ENCODE measurements at places on chromosomes 12 and 14.

GRCh38 chr12:34396861-34397590, 374.7 kb downstream of the ALG10 start:
- DNase-seq: no peak

DNA sequence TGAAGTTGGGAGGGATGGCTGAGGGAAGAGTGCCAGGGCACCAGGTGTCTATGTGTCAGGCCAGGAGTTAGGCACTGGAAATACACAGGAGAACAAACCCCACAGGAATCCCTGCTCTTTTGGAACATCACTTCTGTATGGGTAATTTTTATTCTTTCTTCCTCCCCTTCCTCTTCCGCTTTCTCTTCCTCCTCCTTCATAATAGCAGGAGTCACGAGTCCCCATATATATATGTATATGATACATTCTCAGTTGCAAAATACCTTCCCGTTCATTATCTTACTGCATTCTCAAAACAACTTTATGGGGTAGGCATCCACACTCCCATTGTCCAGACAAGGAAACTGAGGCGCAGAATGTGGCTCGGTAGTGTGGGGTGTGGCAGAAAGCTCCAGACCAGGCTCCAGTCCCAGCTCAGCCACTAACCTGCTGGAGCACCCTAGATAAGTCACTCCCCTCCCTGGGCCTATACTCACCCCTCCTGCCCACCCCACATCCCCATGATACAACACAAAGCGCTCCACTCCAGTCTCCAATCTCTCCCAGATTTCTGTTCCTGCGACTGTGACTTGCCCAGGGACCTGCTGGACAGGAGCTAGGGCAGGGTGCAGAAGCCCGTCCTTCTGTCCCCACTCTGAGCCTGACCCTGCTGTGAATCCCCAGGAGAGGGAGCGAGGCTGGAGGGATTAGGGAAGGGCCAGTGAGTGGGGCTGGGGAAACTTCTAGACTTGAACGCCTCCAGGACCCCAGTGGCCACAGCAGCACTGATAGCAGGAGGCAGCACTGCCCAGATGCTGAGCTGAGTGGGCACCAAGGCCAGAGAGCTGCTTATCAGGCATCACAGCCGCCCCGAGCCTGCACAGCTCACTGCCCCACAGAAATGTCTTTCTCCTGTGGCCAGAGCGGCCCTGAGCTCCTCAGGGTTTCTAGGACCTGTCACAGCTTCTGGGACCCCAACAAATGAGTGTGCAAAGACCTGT, 1.4 kb upstream of the AQP2 start:
- no peak for DNase-seq

GRCh38 chr12:68958322-68958721, 25.4 kb upstream of the CPM start:
- no peak for DNase-seq

DNA sequence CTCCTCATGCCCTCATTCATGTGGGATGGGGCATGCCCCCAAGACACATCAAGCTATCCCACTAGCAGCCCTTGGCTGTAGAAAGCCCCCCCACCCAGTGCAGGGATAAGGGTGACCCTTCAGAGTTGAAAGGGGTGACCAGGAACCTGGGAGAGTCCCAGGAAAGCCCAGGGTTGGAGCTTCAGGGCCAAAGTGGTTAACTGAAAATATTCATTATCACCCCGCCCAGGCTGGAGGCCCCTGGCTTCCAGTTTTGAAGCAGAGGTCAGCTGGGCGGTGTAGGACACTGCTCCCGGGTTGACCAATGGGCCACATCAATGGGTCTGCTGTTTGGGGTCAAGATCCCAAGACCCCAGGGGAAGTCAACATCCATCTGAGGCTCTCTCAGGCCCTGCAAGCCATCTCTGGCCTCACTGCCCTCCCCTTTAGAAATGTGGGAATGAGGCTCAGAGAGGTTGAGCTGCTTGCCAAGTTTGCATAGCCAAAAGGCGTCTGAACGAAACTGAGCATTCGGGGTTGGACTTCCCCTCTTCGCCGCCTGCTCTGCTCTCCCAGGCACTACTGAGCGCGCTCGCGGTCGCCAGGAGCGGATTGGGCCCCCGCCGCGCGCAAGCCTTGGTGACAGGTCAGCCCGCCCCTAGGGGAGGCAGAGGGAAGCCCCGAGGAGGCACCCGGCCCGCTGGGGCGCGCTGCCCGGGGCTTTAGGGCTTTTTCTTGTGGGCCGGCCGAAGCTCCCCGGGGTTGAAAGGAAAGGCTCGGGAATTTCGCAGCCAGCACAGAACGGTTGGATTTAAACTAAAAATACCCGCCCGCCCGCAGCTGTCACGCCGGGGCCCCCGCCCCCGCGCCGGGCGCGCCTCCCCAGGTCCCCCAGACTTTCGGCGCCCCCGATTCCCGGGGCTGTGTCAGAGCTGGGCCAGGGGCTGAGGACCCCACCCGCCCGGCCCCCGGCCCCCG, 576 bp downstream of the SYNE3 start:
- DNase-seq: peak; percentile 39

DNA sequence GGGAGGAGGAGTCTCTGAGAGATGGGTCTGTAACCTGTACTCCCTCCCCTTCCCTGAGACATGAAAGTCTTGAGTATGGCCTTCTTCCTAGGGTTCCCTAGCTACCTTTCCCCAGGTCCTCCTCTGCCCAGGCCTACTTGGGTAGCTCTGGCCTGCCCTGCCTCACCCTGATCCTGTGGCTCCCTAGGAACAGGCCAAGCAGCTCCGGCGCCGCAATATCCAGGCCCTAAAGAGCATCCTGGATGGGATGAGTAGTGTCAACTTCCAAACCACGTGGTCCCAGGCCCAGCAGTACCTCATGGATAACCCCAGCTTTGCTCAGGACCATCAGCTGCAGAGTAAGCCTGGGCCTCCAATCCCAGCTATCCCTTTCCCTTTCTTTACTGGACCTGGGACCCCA, 12.3 kb downstream of the PRPF40B start:
- DNase-seq: no peak

DNA sequence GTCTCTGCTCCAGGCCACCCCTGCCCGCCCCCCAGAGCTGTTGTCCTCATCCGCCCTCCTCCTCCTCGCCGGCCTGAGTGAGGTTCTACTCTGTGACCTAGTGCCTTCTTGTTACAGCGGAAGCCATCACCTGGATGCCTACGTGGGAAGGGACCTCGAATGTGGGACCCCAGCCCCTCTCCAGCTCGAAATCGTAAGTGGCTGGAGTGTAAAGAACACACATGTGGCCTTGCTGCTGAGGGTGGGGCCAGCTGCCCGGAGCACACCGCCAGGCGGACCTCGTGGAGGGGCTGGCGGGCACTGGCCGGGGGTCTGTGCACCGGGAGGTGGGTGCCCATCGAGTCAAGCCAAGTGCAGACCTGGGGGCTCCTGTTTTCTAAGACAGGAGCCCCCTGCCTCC, 19.4 kb downstream of the MEG3 start:
- DNase-seq: no peak

- DNase-seq: peak; percentile 22
These were observed 12.3 kb downstream of the BRAP start for GRCh38 chr12:111673503-111673902.

DNA sequence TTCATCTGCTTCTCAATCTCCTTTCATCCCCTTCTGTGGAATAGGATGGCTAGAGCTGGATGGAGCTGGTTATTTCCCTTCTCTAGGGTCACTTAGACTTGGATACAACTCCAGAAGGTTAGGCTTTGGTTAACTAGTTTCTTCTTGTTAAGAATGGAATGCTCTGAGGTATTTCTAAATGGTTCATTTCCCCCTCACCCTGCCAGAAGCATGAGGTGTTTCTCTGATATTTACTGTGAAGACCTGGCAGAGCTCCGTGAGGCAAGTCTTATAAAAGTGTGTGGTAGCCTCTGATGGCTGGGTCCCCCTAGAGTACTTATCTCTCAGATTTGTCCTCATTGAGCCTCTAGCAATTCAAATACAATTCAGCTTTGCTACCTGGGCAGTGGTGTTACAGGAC, 207.9 kb downstream of the SLC16A7 start:
- no peak for DNase-seq

GRCh38 chr12:76300297-76300665, 47.9 kb downstream of the BBS10 start:
- DNase-seq: no peak

DNA sequence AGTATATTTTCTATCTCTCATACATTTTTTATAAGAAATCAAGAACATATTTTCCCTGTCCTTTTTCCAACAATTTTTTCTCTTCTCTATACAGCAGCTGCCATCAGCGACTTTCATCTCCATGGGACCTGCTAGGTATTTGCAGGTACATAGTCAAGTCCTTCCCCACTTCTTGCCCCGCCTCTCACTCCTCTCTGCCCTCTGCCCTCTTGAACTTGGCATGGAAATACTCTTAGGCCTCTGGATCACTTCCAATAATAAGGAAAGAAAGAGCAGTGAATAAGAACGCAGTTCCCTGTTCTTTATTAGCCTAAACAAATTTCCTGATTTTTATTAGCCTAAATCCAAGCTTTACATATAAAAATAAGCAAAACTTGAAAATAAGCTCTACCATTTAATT, 353.1 kb downstream of the SEC23A start:
- no peak for DNase-seq

DNA sequence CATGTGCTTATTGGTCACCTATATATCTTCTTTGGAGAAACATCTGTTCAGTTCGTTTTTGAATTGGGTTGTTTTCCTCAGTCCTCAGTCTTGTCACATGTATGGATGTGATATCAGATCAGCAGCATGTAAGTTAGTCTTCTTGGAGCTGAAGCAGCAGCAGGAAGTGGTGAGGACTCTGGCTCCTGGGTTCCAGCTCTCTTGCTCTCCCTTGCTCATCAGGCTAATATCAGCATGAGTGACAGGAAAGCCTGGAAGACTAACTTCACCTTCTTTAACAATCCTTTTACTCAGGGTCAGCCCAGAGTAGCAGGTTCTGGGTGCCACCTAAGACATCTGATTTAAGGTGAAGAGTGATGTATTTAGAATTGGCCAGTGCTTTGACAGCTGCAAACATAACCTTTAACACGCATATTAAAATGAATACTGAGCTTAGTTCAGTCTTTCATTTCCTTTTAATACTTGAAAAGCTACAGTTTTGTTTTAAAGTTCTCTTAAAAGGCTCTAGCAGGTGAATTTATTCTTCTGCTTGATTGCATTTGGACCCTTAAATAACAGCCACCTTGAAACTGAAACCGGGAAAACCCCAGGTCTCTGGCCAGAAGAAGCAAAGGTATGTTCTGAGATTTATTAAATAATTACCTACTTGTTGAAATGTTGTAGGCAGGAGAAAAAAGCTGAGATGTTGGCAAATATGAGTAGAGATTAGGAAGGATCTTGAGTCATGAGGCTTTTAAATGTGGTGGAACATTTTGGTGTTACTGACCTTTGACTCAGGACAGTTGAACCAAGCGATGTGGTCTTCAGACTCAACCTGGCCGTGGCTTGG, 54.3 kb downstream of the DRAM1 start:
- DNase-seq: no peak

DNA sequence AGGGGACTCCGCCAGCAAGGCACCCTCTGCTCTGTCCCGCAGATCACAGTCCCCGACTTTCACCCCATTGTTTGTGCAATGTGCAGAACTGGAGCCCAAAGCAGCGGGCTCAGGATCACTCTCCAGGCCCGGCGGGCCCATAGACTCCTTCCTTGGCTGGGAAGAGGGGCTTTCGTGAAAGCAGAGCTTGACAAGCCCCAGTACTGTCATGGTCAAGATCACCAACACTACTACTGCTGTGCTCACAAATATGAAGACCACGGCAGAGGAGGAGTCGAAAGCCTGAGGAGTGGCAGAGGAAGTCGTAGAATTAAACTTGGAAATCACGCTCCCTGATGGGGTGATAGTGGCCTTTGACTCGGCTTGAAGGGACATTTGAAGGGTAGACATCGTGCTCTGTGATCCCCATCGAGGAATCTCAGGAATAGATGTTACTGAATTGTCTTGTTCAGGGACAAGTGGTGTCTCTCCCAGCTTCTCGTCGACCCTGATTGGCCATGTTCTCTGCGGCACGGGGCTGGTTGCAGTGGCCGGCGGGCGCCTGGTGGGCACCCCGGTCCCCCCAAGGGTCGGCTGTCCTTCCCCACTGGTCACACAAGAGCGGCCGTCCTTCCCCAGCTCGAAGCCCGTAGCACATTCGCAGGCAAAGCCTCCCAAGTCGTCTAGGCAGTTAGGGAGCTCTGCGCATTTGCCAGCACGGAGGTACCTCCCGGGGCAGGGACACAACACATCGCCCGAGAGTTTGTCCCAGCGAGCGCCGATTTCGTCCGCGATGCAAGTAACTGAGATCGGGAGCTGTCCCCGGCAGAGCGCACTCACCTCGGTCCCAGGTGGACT, 1.1 kb downstream of the CLEC14A start:
- no peak for DNase-seq

DNA sequence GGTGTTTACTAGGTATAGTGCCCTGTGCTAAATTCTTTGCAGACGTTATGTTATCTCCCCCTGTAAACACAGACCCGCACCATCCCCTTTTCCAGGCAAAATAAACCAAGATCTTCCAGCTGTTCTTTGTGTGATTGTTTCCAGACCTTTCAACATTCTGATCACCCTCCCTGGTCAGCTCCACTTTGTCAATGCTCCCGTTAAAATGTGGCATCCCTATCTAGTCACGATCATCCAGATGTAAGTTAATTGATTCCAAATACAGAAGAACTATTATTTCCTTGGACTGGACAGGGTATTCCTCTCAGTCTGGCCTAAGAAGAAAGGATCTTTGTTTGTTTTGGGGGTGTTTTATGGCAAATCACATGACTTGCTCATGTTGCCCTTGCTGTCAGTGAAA, 127.6 kb upstream of the ARID2 start:
- no peak for DNase-seq

- DNase-seq: peak; percentile 14
These were observed 10.9 kb upstream of the HVCN1 start for GRCh38 chr12:110699591-110700445.

- no peak for DNase-seq
These were observed 7.5 kb upstream of the KLRK1 start for GRCh38 chr12:10397296-10397695.

GRCh38 chr12:130982565-130983225, 29.0 kb downstream of the ADGRD1 start:
- DNase-seq: no peak

DNA sequence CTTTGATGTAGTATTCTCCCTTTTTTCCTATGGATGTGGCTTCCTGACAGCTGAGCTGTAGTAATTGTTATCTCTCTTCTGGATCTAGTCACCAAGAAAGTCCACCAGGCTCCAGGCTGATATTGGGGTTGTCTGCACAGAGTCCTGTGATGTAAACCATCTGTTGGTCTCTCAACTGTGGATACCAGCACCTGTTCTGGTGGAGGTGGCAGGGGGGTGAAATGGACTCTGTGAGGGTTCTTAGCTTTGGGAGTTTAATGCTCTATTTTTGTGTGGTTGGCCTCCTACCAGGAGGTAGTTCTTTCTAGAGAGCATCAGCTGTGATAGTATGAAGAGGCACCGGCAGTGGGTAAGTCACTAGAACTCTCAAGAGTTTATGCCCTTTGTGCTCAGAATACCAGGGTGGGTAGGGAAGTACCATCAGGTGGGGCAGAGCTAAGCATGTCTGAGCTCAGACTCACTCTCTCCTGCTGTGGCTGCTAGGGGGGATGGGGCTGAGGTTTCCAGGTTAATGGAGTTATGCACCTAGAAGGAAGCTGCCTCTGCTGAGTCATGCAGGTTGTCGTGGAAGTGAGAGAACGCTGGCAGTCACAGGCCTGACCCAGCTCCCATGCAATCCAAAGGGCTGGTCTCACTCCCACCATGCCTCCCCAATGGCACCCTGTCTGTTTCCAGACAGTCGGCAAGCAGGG, 3.0 kb upstream of the TAS2R14 start:
- no peak for DNase-seq

GRCh38 chr12:101634724-101635123, 40.0 kb downstream of the MYBPC1 start:
- DNase-seq: no peak

- no peak for DNase-seq
These were observed 87.4 kb upstream of the PTPRR start for GRCh38 chr12:71007781-71008404.

GRCh38 chr12:67449591-67450052, 180.5 kb downstream of the CAND1 start:
- DNase-seq: no peak
